Stimulated activated naive CD4-positive, alpha-beta T cell (primary cell): ENCODE measurements at places on chromosomes 5 and 9.

DNA sequence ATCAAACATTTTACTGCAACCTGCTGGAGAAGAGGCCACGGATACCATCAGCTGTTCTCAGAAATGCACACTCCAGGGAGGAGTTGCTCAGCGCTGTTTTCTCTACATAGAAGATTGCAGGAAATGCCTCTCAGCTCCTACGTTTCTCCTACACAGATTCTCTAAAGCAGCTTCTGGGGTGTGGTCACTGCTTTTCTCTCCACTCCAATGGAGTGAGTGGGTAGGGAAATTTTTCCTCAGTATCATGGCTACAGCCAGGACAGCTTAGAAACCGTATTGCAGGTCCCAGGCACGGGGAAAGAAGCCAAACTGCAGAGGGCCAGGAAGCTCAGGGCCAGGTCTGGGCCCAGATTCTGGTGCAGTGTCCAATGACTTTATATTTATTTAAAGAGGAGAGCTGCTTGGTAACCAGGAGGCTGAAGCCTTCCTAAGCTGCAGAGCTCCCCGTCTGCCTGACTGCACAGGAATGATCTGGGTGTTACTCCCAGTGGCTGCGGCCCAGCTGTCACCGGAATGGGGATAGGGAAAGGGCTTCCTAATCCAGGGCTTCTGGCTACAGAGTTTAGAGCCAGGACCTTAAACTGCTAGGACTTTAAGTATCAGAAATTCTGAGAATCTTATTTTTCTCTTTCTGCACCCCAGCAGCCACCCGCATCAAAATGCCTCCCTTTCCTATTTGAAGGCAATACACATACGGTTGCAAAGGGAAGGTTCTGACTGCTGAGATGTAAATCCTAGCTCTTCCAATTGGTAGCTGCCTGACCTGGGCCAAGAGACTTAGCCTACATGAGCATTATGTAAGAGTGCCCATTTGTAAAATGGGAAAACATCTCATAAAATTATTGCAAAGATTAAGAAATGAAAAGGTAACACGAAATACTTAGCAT lies 1.4 kb upstream of the SPTAN1 start:
- DNase-seq, result no peak

DNA sequence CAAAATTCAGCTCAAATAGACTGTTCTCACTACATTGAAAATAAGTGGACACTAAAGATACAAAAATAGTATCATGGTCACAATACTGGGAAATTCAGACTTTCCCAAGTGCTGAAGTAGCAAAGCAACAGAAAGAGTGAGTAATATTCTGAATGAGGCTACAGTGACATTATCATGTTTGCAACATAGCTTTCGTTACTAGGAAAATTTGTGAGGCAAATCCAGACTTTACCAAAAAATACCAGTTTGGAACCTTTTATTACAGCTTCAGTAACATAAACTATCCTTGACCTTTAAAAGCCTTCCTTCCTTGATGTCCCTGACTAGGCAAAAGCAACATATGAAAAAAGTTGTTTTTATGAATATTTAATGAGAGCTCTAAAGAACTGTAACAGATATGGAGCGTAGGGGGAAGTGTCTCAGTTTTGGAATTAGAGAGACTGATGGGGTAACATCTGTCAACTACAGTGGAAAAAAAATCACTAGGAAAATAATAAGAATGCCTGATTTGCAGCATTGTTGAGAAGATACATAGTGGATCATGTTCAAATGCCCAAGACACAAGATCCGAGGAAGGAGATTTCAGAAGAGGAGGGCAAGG lies 312.9 kb downstream of the ADGRV1 start:
- DNase-seq, result no peak

DNA sequence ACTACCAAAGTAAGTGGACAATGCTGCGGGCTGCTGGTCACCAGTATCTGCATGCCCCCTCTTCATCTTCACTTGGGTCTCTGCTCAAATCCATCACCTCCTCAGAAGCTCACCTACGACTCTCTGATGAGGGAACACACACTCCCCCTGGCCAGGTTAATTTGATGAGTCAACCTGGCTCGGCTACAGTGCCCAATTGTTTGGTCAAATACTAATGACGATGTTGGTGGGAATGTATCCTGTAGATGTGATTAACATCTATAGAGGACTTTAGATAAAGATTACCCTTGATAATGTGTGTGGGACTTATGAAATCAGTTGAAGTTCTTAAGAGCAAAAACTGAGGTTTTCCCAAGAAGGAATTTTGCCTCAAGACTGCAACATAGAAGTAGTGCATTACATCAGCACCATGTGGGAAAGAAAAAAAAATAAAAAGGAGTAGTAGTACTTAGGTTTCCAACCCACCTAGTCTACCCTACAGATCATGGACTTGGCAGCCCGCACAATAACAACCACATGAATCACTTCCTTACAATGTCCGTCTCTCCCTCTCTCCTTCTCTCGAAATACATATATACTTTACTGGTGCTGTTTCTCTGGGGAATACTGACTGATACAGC lies 467.3 kb downstream of the DNAH5 start:
- no peak for DNase-seq

DNA sequence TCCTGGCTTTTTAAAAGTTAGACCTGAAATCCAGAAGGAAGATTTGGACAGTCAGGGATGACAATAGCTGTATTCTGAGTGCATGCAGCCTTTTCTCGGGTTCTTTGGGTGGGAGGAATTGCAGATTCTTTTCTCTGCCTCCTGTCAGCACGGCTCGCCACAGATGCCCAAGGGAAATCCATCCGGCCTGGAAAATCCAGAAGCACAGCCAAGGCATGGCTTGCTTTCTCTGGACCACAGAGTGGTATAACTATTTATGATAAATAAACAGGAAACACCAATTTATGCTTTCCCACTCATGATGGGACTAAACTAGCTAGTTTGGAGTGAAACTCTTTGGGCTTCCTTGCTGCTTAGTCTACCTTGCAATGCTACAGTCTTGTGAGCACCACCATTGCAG lies 59.1 kb downstream of the C9orf152 start:
- DNase-seq, result no peak

GRCh38 chr9:131873335-131873734 lies 133.5 kb upstream of the RAPGEF1 start:
- DNase-seq, result no peak

DNA sequence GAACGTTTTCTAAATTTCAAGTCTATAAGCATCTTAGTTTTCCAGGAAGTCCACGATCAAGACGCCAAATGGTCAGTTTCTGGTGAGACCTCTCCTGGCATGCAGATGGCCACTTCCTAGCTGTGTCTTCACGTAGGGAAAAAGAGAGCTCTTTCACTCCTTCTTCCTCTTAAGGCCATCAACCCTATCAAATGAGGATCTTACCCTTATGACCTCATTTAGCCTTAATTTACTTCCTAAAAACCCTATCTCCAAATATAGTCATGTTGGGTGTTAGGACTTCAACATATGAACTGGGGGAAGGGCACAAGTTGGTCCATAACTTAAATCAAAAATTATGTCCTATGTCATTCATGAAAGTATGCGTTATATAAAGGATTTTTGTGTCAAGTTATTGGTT lies 229.5 kb downstream of the ARL15 start:
- DNase-seq, result no peak

- no peak for DNase-seq
These were observed 417.0 kb downstream of the ARHGEF28 start for GRCh38 chr5:74042959-74043358.

GRCh38 chr5:159304961-159305595 lies 25.2 kb downstream of the IL12B start:
- no peak for DNase-seq

- no peak for DNase-seq
These were observed 853.3 kb downstream of the TLE1 start for GRCh38 chr9:80836013-80836412.

GRCh38 chr9:90544488-90544887 lies 98.1 kb downstream of the DIRAS2 start:
- DNase-seq, result no peak

DNA sequence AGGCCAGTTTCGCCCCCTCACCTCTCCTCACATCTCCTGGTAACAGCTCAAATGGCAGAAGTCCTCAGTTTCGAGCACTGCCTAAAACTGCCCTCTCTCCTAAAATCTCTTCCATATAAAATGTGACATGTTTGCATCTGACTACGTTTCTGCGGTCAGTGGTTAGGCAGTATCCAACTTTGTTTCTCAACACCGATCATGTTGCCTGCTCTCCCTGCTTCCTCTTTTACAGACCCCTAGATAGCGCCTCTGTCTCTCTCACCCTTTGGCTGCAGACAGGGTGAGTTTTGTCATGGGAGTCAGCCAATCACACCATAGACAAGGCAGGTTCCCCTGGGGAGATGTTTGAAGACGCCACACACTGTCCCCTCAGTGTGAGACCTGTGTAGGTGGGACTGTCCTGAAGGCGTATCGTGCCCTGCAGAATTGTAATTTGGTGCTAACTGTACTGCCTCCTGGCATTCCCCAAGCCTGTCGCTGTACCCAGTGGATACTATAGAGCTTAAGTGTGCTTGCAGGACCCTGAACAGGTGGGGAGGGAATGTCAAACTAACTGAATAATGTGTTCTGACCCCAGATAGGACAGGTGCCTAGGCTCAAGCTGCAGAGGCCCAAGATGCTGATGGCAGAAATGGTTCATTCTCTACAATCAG lies 1.1 kb downstream of the HEXB start:
- DNase-seq, result no peak

DNA sequence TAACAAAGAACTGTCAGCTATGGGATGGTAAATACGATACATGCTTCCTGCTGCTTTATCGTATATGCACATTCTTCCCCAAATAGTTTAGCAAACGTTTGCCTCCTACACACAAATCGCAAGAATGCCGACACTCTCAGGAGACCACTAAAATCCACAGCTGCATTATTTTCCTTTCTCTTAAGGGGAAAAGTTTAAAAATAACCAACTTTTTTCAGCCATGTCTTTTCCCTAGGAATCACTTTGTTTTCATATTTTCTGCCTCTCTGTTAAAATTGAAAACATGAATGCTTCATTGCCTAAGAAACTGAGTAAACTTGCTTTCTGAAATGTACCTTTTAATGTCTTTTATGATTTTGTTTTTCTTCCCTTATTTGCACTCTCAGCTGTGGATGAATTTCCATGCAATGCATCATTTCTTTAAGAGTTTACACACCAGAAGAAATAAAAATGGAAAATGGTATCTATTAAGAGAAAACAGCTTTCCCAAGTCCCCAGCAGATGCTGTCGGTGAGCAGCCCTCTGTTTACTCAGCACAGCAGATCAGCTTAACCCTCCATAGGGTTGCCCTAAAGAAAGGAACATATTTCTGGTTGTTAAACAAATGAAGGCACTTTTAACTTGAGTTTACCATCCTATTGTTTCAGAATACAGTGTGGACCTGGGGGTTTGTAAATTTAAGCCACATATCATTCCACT lies 66.2 kb downstream of the IZUMO3 start:
- DNase-seq, result no peak

GRCh38 chr5:18244309-18244708 lies 610.0 kb downstream of the TAF11L14 start:
- DNase-seq, result no peak

DNA sequence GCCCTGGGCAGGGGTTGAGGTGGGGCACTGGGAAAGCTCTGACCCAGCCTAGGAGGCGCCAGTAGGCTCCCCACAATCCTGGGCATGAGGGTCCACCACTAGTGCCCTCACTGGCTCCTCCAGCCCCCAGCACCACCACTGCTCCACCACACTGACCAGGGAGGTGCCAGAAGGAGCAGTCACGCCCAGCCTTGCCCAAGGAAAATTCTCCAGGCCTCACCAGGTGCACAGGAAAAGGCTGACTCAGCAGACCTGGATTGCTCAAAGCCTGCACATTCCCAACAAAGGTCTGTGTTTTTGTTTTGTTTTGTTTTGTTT lies 62.9 kb downstream of the ZNF354C start:
- no peak for DNase-seq

DNA sequence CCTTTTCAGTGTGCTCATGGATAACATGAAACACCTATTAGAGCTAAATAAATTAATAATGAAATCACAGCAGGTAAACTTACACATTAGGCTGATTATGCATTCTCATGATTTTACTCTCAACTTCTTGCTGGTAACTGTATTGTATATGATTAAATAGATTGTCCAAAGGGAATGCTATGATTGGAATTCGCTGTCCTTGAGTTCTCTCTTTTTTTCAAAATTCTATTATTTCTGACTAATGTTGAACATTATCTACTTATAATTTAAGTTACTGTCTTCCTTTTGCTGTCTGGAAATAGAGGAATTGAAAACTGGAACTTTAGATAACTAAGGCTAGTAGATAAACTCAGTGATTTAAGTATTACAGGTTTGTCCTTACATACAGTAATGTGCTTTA lies 13.1 kb downstream of the CENPH start:
- DNase-seq, result no peak

GRCh38 chr5:50958852-50959457 lies 292.5 kb downstream of the PARP8 start:
- DNase-seq, result no peak

DNA sequence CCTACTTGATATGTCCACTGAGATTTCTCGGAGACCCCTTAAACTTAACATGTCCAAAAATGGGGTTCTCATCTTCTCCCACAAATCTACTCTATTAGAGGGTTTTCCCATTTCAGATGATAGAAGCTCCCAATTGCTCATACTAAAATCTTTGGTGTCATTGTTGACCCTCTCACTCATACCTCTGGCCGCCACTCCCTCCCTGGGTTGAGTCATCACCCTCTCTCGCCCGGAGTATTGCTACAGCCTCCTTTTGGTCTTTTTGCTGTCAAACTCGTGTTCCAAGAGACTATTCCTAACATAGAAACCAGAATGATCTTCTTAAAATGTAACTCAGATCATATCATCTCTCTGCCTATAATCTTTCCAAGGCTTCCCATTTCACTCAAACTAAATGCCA lies 91.0 kb upstream of the GNAQ start:
- no peak for DNase-seq

DNA sequence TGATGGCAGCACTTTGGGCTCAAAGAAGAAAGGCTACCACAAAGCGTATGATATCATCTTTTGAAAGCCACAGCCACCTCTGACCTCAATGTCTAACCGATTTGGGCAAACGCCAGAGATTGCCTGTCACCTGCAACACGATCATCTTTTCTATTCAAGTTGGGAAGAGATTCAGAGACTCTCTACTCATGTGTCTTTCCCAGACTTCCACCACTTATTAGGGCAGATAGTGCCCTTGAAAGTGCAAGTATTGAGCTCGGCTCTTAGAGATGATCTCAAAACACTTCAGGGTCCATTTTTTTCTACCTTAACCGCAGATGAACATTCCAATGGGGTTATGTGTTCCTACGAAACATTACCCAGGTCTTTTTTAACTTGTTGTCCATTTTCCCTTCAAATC lies 213.7 kb downstream of the DRD1 start:
- DNase-seq, result no peak

- DNase-seq, result no peak
These were observed 20.5 kb downstream of the EQTN start for GRCh38 chr9:27276193-27277030.

DNA sequence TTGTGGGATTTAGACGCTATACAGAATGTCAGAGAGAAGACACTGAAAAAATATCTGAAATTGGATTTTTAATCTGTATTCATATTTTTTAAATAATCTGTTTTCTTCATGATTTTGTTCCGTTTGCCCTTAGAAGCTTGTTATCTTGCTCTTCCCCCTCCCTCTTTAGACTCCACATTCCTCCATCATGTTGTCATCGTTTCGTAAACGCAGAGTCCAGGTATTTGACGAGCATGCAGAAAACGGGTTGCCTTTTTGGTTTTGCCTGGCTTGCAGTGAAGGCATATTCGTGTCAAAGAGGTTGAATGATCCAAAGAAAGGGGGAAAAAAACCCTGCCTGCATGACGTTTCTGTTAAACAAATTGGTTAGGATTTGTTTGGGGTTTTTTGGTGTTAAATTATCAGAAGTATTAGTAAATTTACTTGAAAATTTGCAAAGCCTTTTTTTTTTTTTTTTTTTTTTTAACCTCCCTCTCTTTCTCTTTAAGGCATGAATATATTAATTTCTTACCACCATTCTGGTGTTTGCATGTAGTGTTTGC lies 2.9 kb downstream of the SPTAN1 start:
- no peak for DNase-seq
